Effector memory CD8-positive, alpha-beta T cell (primary cell): ENCODE measurements at places on chromosomes 12 and 14.

GRCh38 chr14:93212432-93212831 lies 5.4 kb downstream of the UBR7 start:
- no peak for DNase-seq

GRCh38 chr14:70186900-70187451 lies 1.8 kb downstream of the SLC8A3 start:
- no peak for DNase-seq

DNA sequence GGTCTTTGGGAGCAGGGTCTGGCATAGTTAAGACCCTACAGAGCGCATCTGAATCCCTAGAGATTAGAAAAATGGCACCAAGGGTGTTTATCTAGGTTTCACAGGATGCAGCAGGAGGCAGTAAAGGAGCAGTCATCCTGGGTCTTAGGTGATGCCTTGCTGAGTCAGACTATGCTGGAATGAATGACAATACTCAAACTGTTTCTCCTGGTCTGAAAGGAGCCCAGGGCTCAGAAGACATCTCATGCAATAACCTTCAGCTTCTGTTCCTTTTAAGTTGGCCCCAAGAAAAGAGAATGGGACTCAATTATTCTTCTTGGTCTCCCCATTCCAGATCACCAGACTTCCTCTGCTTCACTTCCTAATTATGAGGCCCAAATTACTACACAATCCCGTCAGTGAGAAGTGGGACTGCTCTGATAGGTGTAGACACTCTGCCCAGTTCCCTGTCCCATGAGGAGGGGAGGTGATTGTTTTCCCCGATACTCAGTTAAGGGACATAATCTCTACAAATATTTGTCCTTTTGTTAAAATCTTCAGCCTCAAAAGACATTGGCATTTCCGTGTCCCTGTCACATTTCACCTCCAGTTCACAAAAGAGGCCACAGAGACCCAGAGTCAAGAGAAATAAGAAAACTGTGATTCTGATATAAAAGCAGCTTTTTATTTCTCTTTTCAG lies 14.8 kb upstream of the APOF start:
- no peak for DNase-seq

GRCh38 chr12:109827566-109828550 lies 5.3 kb downstream of the TRPV4 start:
- no peak for DNase-seq

DNA sequence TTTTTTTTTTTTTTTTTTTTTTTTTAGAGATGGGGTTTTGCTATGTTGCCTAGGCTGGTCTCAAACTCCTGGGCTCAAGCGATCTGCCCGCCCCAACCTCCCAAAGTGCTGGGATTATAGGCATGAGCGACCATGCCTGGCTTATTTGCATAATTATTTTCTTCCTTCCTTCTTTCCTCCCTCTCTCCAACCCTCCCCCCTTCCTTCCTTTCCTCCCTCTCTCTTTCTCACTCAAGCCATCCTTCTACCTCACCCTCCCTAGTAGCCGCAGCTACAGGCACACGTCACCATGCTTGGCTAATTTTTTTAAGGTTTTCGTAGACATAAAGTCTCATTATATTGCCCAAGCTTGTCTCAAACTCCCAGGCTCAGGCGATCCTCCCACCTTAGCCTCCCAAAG lies 83.8 kb downstream of the PEBP1 start:
- DNase-seq, result no peak

DNA sequence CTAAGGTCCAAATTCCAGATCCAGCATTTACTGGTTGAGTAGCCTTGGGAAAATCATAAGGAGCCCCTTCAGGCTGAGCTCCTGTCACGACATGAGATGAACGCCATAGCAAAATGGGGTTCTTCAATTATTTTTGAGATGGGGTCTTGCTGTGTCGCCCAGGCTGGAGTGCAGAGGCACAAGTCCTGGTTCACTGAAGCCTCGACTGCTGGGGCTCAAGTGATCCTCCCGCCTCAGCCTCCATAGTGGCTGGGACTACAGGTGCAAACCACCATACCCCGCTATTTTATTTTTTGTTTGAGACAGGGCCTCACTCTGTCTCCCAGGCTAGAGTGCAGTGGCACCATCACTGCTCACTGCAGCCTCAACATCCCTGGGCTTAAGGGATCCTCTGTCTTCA lies 25.7 kb upstream of the GPR68 start:
- DNase-seq, result no peak

DNA sequence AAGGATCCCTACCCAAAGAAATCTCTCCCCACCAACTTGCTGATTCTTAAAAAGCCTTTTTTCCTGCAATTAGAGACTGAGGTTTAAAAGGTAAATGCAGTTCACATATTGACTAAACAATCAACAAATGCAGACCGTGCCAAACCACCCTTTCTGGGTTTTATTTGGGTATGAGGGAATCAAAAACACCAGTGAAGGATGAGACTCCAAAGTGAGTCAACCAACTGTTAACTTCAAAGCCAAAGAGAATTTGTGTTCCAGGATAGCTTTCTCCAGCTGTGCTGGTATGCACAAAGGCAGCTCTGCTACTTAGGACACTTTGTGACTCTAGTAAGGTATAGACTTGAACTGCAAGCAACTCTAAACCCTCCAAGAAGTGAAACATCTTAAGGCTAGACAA lies 39.4 kb downstream of the RPS29 start:
- no peak for DNase-seq

DNA sequence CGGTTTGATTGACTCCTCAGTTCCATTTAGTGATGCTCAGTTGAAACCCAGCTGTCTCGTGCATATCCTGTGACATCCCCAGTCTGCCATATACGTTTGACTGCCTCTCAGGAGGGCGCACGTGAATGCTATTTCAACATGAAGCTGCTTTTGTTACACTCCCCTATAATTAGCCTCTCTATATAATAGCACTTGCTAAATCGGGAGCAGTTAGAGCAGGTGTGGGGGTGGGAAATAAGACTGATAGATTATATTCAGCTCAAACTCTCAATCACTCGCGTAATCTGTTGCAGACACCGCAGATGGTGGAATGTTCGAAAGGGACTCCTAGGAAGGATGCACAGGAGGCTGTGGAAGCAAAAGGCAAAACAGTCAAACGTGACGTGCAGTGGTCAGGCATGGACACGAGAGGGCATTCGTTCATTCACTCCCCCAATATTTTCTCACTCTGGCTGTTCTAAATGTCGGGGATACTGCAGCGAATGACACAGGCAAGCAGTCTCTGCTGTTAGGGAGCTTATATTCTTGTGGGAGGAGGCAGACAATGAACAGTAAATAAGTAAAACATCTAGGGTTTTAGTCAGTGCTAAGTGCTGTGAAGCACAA lies 29.8 kb downstream of the KCNA1 start:
- no peak for DNase-seq

DNA sequence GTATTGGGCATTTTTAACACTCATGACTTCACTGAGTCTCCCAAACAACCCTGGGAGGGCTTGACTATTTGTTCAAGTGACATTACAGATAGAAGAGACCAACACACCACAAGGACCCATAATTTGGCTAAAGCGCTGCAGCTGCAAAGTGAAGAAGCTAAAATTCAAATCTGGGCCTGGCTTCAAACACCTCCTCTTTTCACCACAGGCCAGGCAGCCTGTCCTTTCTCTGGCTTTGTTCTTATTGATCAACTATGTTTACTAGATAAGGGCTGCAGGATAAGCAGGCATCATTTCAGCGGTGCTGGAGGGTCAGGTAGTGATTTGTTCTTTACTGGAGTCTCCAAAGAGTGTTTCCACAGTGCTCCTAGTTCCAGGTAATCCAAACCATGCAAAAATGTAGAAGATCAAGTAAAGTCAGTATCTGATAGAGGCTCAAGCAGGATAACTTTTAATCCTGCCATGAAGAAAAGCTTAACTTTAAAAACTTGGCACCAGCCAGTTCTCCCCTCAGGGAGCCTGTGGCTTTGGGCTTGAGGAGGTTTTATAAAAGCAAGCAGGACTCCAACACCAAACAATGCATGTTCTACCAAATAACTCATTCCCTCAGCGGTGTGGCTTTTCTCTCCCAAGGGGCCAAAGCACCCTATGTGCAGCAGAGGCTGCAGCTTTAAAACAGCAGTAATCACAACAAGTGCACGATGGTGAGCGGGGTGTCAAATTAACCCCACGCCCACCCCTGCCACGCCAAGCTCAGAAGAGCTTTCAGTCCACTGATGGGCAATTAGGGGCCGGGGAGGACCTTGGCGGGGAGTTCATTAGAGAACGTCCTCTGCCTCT lies 16.8 kb downstream of the CLMN start:
- no peak for DNase-seq

- DNase-seq, result no peak
These were observed 63.5 kb downstream of the FGD4 start for GRCh38 chr12:32462908-32463307.

DNA sequence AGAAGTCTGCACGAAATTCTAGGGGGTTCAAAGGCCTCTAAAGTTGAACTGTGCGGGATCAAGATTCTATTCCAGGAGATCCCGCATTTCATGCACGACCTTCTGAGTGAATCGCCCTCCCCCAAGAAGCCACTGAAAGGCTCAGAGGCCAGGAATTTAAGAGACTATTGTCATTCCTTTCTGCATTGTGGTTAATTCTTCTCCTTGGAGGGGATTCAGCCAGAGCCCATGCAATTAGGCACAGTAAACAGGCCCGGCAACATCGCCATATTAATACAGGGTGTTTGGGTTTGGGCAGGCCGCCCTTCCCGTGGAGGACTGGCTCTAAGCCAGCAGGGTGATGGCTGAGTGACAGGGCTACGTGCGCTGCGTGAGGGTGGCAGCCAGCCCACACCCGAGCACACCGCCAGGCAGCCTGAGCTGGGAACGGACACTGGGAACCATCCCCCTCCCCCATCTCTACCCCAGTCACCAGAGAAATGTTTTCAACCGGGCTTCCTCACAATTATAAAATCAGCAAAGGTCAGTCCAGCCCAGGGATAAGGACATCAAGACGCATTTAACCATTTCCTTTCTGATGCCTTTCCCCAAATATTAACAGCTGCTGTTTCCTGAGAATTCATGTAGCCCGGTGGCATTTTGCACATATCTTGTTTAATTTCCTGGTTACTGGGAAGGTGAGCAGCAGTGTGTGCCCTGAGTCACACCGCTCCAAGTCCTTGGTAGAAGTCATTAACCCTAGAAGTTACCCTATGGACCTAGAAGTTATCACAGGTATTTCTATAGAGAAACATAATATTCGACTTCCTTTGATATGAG lies 12.5 kb downstream of the EGLN3 start:
- DNase-seq, result no peak
